Right lobe of liver (tissue), 6 donors: ENCODE measurements at places on chromosomes 2 and 18. TPM values are rescaled to one million over a fixed set of nuclear protein-coding genes. Genes with fewer than 3 reads are reported as not detected.

SCYGR4 gene
- total RNA-seq = not detected

GRCh38 chr18:48819781-48820482 lies 130.8 kb downstream of the SMAD7 start:
- peak; percentile 37 for DNase-seq

DNA sequence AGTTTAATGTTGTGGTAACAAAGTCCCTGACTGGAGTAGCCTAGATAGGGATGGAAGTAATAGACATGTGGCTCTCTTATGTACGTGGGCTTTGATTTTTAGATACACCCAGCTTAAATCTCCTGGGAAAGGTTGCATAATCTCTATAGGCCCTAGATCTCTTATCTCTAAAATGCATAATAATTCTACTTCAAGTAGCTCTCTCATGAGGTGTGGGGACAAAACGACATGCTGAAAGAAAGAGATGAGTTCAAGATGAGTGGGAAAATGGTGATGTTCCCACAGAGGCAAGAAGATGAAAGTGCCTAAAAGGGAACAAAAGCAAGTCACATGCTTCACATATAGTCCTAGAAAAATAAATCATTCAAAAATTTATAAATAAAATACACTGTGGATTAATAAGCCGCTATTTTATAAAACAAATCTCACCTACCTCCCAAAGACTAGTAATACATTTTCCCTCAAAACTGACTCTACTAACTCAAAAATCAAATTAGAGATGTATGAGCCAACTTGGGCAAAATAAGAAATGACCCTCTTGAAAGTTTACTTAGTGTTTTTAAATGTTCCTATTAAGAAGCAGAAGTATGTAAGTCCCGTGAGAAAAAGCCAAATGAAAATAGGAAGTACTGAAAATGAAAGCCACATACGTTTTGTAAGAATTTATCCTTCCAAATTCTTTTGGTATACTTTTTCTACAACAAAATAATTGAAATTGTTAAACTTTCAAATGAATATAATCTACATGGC lies 148.2 kb upstream of the ITGA4 start:
- no peak for DNase-seq

DNA sequence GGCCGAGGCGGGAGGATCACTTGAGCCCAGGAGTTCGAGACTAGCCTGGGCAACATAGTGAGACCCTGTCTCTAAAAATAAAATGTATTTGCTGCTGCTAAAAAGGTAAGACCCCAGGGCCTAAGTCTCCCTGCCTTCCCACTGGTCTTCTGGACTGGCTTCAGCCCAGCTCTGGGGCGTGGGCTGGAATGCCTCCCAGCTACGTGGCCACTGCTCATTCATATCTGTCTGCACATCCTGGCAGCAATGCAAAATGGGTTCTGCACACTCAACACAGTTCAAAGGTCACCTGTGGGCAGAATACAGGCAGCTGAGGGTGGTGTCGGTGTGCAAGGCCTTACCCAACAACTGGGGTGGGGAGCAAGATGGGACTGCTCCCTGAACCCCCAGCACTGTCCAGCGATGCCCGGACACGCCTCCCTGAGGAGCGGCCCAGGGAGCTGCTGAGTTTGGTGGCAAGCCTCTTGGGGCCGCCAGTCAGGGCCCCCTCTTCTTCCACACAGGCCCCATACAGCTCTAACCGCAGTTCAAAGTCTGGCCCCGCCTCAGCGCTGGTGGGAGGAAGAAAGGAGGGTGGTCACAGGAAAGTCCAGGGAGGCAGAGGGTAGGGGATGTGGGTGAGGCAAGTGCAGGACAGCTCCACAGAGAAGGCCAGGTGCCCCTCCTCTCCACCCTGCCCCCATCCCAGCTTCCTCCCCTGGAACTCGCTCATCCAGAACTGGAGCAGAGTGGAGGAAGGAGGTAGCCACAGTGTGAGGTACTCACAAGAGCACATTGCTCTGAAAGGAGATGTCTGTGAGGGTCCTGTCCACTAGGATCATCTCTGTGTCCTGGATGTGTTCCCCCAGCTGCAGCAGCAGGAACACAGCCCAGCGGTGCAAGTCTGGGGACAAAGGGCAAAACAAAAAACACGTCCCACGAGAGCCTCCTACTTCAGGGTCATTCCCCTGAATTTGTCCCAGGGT lies 8.2 kb downstream of the WDR54 start:
- DNase-seq = peak; percentile 85

- no peak for DNase-seq
Measured at GRCh38 chr2:160876765-160877164, 283.5 kb upstream of the TANK start.

DNA sequence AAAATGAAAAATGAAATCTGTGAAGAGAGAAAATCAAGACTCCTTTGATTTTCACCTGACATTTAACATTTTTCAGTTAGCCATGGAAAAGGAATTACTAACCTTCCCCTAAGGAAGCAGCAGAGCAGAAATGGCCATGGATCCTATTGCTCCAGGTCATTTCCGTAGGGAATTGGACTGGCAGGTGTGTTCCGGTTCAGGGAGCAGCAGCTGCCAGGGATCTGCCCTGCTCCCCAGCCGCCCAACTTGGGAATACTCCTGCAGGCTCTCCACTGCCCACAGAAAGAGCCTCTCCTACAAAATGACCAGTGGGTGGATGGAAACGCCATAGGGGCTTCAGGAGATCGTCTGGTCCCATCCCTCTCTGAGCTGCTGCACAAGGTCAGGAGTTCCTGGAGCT lies 86.0 kb upstream of the MAPK4 start:
- DNase-seq = no peak

DNA sequence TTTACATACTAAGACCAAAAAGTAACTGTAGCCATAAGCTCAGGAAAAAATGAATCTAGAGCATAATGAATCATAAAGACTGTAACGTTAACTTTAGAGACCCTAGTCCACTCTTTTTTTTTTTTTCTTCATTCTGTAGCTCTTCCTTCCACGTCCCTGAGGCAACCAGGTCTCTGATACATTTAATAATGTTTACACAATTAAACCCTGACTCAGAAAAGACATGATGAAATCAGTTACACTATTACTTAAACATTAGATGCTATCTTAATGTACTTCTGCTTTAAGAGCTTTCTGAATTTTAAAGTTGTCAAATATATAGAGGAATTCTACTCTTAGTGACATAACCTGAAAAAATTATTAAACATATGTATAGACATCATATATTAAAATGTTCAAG lies 1121.5 kb upstream of the DDX18 start:
- no peak for DNase-seq

DNA sequence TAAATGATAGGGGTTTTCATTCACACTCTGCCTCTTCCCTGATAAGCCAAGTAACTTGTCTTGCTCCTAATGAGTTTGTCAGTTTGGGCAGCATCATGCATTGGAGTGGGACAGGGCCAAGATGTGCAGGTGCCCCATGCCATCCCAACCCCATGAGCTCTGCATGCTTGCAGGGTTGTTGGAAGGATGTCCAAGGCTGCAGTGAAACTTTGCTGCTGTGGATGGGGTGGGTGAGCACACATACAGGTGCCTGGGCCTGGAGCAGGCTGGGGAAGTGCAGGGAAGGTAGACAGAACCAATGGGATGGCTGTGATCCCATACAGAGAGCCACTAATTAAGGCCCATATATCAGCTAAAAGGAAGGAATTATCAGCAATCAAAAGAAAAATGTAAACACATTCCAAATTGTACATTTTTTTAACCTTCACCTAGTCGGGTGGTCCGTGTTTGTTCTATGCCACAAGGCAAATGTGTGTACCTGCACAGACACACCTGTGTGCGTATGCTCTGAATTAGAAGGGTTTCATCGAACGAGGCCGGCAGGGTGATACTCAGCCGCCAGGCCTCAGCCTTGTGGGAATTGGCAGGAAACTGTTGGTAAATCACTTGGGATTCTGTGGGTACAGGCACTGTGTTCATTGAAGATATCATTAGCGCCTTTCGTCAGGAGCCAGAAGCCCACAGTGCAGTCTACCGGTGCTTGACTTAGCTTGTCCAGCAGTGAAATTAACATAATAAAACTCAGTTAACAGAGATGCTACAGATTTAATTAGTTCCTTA lies 342.9 kb downstream of the MYCN start:
- DNase-seq = no peak
